Hepatic stellate cell (primary cell): ENCODE measurements at places on chromosomes 5 and 9.

- no peak for DNase-seq
Measured at GRCh38 chr5:105536675-105537074, 1974.1 kb upstream of the NUDT12 start.

- DNase-seq: no peak
Measured at GRCh38 chr9:136695435-136695895, 8.2 kb upstream of the AGPAT2 start.

DNA sequence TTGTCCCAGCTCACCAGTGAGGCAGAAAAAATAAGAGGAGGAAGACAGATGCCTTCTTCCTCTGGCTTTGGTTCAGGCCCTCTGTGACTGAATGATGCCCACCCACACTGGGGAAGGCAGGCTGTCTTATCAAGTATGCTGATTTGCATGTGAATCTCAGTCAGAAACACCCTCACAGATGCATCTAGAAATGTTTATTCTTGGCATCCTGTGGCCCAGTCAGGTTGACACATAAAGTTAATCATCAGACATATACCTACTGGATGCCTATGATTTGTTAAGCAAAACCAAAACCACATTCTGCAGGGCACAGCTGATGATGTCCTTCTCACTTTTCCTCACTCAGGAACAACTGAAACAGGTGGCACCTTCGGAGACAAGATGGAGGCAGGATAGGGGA lies 243.4 kb upstream of the KCNN2 start:
- DNase-seq: no peak

GRCh38 chr5:11519236-11519635 lies 385.0 kb downstream of the CTNND2 start:
- DNase-seq: no peak

- DNase-seq: peak; percentile 41
Measured at GRCh38 chr5:181160152-181160754, 12.9 kb downstream of the OR2V2 start.

DNA sequence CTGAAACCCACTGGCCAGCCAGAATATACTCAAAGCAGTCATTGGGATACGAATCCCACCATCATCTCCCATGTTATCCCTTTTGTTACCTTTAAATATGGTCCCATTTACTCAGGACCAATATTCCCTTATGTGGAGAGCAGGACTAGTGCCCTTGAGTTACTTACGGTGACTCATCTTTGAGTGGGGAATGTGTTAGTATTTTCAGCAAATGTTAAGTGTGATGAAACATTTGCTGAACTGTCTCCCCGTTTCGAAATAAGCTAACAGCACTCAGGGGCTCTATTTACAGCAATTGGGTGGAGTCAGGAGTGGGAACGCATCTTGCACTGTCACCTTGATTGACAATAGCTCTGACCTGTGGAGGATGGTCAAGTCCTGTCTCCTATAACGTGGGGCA lies 67.4 kb downstream of the CTSL start:
- DNase-seq: no peak

- no peak for DNase-seq
Measured at GRCh38 chr5:107968998-107969397, 298.3 kb upstream of the EFNA5 start.

GRCh38 chr5:132808866-132809265 lies 4.2 kb upstream of the SOWAHA start:
- no peak for DNase-seq

DNA sequence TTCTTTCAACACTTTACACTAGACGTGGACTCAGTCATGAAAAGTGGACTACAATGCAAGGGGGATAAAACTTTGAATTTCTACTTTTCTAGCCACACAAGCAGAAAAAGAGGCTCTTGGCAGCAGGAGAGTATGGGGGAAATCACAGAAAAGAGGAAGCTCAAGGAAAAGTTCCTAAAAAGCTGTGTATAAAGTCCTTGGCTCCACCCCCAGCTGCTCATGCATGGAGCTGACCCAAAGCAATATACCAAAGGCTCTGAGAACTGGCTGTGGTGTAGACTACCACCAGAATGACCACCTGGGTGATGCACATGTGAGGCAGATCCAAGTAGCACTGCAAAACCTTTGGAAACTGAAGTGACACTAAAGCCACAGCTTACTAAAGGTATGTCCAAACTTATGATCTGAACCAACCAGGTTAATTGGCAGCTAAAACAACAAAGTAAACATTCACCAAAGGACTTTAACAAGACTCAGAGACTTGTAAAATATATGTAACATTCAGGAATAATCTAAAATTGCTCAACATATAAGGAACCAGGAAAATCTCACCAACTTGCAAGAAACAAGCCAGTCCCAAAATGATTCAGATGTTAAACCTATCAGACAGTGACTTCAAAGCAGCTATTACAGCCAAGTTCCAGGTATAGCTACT lies 55.5 kb upstream of the RASGRF2 start:
- no peak for DNase-seq

DNA sequence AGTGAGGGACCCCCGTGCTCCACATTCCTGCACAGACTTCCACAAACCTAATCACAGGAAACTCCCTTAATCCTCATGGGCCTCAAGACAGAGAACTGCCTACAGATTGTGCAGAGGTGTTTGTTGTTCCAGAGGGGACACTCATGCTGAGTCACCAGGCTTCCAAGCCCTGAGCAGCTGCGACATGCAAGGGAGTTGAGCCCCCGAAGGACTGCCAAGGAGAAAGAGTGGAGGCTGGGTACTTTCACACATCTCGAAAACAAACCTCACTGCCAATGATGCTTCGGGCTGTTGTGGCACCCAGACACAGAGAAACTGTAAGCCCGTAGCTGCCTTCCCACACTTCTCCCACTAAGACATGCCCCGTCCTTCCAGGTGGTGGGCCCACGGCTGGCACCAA lies 480.8 kb downstream of the CDH12 start:
- DNase-seq: no peak

- DNase-seq: no peak
Measured at GRCh38 chr9:16206518-16206917, 653.7 kb downstream of the CCDC171 start.

DNA sequence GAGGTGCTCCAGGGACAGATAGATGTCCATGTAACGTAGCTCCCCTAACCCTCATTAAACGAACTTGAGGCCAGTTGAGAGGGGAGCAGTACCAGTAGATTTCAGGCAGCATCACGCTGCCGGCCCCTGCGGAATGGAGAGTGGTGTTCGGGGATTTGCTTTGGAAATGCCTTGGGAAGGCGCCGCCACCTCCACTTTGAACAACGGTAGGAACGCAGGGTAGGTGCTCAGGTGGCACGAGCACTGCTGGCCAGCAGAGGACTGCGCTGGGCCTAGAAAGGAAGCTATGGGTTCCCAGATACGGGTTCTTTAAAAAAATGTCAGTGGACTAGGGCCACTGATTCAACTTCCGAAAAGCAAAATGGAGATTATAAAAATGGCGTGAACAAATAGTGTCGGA lies 271.8 kb downstream of the FANCC start:
- DNase-seq: no peak
